Activated CD8-positive, alpha-beta memory T cell treated with anti-CD3 and anti-CD28 coated beads for 4 hours (primary cell): ENCODE measurements at places on chromosomes 11 and 22.

DNA sequence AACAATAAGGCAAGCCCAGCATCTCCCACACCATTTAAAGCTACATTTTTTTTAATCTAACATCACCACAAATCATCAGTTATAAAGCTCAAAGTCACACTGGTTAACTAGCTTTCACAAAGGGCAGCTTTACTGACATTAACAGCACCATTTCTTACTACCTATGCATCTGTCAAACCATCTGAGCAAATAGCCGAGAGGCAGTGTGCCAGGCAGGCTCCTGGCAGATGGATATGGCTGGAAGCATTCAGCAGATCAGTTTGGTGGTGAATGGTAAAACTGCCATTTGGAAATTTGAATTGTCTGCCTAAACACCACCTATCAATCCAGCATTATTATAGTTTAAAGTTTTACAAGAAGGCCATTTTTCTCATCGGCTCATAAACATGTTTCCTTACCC is 131.2 kb downstream of the TTC28 start:
- no peak for DNase-seq

GRCh38 chr22:47345025-47345424 is 582.6 kb downstream of the TBC1D22A start:
- no peak for DNase-seq

GRCh38 chr11:58524232-58525036 is 16.5 kb upstream of the OR5B21 start:
- DNase-seq: no peak

DNA sequence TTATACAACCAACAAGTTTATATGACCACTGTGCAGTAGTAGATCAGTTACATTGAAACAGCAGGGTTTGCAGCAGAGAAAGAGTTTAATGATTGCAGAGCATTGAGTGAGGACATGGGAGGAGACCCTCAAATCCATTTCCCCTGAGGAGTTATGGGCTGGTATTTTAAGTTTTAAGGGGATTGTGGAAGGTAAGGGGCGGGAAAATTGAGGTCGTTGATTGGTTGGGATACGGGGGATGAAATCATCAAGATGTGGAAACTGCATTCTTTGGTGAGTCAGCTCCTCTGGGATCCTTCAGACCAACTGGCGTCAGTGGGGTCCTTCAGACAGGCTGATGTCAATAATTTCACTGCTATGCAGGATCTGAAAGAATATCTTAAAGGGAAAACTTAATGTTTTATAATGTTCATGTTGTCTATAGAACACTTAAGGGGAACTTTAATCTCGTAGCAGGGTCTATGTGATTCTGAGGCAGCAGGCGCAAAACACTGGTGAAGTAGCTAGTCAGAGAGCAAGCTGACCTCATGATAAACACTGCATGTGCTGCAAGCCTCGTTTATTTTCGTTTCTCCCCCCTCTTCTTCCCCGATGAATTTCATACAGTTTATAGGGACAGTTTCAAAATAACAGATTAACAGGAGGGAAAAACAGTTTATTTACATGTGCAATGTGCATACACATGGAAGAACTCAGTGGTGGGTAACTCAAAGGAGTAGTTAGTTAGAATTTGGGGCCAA is 17.4 kb upstream of the BACE1-AS start:
- DNase-seq: no peak

DNA sequence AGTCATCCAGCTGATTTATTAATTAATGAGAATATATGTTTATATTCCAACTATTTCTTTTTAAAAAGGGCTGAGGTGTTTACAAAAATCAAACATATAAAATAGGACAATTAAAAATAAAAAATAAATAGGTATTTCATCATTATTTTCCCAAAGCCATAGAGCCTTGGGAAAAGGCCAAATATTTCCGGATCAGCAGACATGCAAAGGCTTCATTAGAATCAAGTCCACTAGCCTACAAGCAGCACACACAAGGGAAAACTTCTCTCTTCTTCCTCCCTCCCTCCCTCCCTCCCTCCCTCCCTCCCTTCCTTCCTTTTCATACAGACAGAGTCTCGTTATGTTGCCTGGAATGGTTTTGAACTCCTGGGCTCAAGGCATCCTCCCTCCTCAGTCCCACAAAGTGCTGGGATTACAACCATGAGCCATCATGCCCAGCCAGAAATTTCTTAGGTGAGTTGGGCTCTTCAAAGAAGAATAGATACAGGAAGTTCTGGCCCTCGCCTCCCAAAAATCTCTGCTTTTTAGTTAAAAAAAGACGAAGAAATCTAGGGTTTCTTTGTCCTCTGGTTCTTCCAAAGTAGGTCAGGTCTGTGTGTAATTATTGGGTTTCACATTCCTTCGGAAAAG is 121.2 kb downstream of the SIK3 start:
- DNase-seq: no peak

DNA sequence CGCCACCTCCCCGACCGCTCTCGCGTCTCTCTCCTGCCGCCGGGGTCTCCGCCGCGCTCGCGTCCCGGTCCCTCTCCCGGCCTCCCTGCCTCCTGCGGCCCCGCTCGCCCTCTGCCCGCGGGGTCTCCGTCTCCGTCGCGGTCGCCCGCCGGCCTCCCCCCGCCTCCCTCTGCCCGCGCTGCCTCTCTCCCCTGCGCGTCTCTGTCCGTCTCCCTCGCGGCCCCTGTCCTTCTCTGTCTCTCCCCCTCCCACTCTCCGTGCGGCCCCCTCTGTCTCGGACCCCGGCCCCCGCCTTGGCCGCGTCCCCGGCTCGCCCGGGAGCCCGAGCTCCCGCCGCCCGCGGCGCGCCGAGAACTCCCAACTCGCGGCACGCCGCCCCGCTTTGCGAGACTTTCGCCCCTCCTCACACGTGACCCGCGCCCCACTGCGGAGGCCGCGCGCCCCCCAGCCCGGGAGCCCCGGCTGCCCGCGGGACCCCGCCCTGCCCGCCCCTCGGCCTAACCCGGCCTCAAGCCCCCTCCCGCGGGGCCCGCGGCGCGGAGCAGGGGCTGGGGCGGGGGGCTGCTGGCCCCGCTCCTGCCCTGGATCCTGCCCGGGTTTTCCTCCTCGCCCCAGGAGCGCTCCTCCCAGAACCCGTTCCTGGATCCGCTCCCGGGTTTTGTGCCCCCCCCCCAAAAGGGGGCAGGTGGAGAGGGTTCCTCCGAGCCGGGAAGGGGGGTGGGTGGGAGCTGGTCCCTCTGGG is 702 bp upstream of the KCNJ4 start:
- DNase-seq: no peak

- DNase-seq: no peak
These were observed 24.5 kb downstream of the PISD start for GRCh38 chr22:31637447-31637890.

DNA sequence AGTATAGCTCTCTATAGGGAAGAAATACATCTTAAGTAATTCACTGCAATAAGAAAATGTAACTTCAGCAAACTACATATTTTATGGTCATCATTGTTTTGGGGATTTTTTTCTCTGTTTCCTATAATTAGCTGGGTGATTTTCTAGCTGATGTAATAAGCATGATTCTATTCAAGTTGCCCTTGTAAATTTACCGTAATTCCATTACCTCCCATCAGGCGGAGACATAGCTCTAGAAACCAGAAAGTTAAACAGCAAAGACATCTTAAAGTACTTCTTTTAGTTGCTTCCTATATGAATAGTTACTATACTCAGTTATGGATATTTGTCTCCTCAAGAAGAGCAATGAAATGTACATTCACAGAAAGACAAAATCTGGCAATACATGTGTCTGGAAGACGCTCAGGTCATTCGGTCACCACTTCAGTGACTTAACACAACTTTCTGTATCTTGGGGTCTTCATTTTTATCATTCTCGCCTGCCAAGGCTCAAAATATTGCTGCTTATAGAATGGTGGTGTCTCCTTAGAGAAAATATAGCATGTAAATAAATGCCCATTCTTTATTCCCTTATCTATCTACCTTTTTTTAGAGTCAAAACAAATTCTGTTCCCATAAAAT is 239.9 kb upstream of the ZC3H12C start:
- no peak for DNase-seq

DNA sequence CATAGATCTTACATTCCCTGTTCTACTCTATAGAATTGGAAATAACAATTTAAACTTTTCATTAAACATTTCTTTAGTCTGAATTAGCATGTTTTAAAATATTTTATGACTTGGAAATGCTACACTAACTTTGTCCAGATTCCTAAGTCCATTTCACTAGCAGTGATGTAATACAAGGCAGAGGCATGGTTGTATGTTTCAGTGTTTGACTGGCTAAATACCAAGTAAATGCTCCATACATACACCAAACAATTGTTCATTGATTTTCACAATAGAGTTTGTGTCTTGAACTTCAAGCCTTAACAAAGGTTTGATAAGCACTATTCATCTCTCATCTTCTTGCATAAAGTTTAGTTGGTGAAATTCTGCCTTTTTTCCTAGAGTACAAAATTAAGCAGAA is 13.5 kb downstream of the ZBED5 start:
- DNase-seq: no peak

DNA sequence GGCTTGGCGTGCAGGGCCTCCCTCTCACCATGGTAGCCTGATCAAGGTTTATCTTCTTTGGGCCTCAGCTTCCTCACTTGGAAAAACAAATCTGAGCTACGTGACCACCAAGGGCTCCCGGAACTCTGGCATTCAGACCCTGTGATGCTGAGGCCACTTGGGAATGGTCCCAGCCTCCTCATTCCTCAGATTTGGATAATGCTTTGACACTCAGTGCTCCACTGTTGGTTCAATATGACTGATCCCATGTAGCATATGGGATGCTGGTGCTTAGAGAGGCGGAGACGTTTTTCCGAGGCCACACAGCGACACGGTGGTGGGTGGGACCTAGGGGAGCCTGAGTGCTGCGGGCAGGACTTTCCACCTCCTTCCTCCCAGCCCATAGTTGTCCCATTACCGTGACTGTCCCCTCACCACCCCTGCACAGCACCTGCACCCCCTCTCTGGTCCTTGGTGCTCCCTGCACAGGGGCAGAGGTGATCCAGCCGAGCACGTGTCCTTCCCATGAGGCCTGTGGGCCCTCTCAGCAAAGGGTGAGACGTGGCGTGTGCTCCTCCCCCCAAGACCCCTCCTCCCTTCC is 23.1 kb downstream of the MB start:
- no peak for DNase-seq

GRCh38 chr22:43848366-43849171 is 13.7 kb downstream of the SULT4A1 start:
- no peak for DNase-seq

DNA sequence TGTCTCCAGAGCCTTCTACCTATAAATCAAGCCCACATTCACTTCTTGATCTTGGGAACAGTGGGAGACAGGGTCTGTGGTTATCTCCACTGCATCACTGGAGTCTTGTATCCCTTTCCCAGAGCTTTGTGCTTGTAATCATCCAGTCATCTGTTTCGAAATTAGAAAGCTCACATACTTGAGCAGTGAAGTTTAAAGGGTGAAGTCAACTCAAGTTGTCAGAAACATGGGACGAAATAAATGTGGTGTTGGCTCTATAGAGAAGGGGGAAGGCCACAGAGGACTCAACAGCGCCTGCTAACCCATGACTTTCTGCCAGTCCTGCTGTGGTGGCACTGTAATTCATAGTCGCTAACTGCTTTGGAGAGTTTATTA is 197.5 kb downstream of the DBX1 start:
- DNase-seq: no peak

- DNase-seq: no peak
These were observed 4.5 kb upstream of the TP53I11 start for GRCh38 chr11:44955015-44955738.

DNA sequence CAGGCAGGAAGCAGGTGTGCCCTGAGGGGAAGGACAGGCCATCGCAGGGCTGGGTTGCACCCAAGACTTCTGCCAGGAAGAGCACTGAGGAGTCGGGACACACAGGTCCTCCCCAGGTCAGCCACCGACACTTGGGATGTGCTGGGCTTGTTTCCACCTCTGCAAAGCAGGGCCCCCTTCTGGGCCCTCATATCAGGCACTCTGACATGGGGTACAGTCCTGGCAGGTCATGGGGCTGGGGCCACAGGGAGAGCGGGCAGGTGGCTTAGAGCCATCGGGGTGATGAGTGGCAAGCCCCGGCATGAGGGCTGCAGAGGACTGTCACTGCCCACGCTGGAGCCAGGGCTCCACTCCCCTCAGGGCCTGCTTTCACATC is 7.9 kb upstream of the ADORA2A start:
- DNase-seq: no peak

DNA sequence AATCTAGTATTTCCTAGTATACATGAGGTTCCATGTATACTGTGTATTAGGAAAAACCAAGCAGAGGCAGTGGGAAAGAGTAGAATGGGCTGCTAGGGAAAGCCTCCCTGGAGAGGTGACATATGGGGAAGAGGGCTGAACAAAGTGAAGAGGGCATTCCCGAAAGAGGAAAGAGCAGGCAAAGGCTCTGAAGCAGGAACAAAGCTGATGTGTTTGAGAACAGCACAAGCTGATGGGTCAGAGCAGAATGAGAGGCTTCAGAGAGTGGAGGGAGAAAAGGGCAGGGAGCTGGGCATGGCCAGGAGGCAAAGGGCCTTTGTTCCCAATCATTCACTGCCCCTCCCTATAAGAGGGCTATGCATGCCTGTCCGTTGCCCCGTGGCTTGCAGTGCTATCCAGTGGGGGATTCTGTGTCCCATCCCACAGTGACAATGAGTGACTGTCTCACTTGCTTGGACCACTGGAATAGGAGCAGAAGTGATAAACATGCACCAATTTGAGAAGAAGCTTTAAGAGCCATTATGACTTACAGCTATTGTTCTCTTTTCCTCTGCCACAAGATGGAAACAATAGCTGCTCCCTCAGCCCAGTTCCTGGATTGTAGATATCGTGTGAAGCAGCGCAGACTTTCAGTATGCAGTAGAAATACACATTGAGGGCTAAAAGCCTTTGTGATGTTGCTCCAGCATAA is 39.6 kb downstream of the GALNT18 start:
- DNase-seq: no peak

DNA sequence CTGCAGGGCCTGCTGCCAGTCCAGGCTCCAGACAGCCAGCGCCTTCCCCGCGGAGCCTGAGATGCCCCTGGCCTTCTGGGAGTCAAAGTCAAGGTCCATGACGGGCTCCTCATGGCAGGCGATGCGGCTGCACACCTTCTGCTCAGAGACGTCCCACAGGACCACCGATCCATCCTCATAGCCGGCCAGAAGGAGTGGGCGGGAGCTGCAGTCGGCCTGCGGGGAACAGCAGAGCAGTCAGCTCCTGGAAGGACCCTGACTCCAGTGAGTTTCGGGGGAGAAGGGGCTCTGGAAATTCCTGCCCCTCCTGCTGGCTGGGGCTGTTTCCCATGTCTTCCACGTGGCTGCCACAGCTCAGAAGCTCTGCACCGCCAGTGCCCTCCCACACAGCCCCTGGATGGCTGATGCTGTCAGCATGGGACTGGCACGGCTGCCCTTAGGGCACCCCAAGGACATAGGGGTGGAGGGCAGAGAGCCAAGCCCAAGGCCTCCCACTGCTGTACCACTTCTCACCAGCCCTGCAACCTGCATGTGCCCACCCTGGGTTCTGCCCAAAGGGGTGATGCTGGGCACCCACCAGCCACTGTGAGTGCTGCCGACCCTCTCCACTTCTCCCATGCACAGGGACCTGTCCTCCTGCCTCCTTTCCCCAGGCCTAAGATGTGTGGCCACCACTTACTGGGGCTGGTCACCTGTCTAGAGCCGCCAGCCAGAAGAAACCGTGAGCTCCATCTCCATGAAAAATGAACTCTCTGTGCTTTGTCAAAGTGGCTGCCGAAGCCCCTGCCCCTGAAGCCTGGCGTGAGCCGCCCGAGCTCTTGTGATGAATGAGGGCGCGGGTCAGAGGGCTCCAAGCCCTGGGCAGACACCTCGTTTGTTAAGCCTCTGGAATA is 41.7 kb downstream of the TBX1 start:
- DNase-seq: no peak

GRCh38 chr11:7899418-7899817 is 31.6 kb downstream of the OR10A6 start:
- DNase-seq: no peak
